ENCODE measurements at places on chromosomes 13 and 19. TPM values are rescaled to one million over a fixed set of nuclear protein-coding genes. Genes with fewer than 3 reads are reported as not detected.

The UBL5 gene
- total RNA-seq: 362 TPM

The ZNF135 gene
- 0.76 TPM for total RNA-seq

The OLFM4 gene
- not detected for total RNA-seq

The HTR2A gene
- not detected for total RNA-seq

The CLEC11A gene
- total RNA-seq: 0.89 TPM

The GRIK5 gene
- 0.44 TPM for total RNA-seq

The LIG4 gene
- 11.4 TPM for total RNA-seq

The SLC6A16 gene
- total RNA-seq: 2.5 TPM

The EPSTI1 gene
- 71.3 TPM for total RNA-seq

DNA sequence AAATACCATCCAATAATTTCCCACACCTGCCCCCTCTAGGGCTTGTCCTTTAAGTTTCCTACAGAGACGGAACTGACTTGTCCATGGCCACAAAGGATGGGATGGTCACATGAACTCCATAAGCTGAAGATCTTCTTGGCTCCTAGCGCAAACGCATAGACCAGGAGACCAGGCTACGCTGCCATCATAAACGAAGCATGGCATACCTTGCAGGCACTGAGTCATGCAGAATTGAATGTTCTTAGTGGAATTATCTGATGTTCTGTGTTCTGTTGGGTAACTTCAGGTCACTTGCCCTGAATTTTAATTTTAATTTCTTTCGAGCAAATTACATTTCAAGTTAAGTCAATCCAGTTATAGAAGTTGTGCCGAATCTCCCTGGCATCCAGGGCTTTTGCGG is 96.4 kb upstream of the STARD13 start:
- H3K4me3 ChIP-seq: no peak overlapping the region
- no peak overlapping the region for H3K27ac ChIP-seq
- H3K36me3 ChIP-seq: no peaks in the 10 kb centered on the region
- H3K4me1 ChIP-seq: no peaks in the 10 kb centered on the region
- no peaks in the 10 kb centered on the region for H3K27me3 ChIP-seq
- no peak for DNase-seq

GRCh38 chr13:75299913-75300862 is 181.8 kb downstream of the TBC1D4 start:
- peak overlapping the region; percentile 1 for H3K27ac ChIP-seq
- peaks cover 19% of the 10 kb centered on the region for H3K36me3 ChIP-seq
- no peak overlapping the region for H3K4me3 ChIP-seq
- DNase-seq: no peak
- peaks cover 7% of the 10 kb centered on the region for H3K4me1 ChIP-seq

- H3K27me3 ChIP-seq: peaks cover 8% of the 10 kb centered on the region
- no peaks in the 10 kb centered on the region for H3K36me3 ChIP-seq
- H3K4me3 ChIP-seq: no peak overlapping the region
- no peak for DNase-seq
These were observed 14.2 kb downstream of the HPN start for GRCh38 chr19:35055715-35056179.

DNA sequence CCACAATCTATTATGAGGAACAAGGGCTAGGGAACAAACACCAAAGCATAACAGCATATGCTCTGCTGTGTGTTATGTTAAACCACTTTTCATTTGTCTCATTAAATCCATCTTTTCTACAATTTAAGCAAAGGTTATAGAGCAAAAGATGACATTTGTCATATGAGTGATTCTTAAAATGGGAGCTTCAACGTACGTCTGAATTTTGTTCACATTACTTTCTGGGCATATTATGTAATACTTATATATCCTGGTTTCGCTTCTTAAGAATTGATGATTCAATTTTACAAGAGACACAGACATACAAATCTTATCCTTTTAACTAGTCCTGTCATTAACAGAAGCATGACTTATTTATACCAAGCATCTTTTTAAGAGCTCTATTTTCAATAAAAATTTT is 3.3 kb upstream of the TPP2 start:
- peak overlapping the region; percentile 97 for H3K27ac ChIP-seq
- no peak overlapping the region for H3K4me3 ChIP-seq
- H3K4me1 ChIP-seq: peaks cover 36% of the 10 kb centered on the region
- H3K27me3 ChIP-seq: no peaks in the 10 kb centered on the region

GRCh38 chr19:17555929-17556813 is 722 bp downstream of the COLGALT1 start:
- peak overlapping the region; percentile 78 for H3K4me3 ChIP-seq
- peaks cover 12% of the 10 kb centered on the region for H3K4me1 ChIP-seq
- DNase-seq: peak; percentile 58
- peaks cover 6% of the 10 kb centered on the region for H3K36me3 ChIP-seq
- peak overlapping the region; percentile 77 for H3K27ac ChIP-seq
- no peaks in the 10 kb centered on the region for H3K27me3 ChIP-seq

- no peaks in the 10 kb centered on the region for H3K27me3 ChIP-seq
- H3K4me3 ChIP-seq: no peak overlapping the region
- H3K4me1 ChIP-seq: peaks cover 3% of the 10 kb centered on the region
- no peak overlapping the region for H3K27ac ChIP-seq
- H3K36me3 ChIP-seq: peaks cover 2% of the 10 kb centered on the region
These were observed 30.6 kb upstream of the IGSF23 start for GRCh38 chr19:44582581-44583265.

- DNase-seq: no peak
- H3K27ac ChIP-seq: no peak overlapping the region
- H3K4me3 ChIP-seq: no peak overlapping the region
These were observed 145.4 kb downstream of the DNAJC3 start for GRCh38 chr13:95822303-95822702.

DNA sequence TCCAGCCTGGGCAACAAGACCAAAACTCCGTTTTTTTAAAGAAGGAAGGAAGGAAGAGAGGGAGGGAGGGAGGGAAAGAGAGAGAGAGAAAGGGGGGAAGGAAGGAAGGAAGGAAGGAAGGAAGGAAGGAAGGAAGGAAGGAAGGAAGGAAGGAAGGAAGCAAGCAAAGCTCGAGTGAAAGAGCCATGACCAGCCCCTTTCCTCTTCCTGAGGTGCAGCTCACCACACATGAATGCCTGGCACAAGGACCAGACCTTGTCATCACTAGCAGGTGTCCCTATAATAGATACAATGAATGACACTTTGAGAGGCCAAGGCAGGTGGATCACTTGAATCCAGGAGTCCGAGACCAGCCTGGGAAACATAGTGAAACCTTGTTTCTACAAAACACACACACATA is 31.0 kb downstream of the SPRY2 start:
- no peaks in the 10 kb centered on the region for H3K36me3 ChIP-seq
- no peaks in the 10 kb centered on the region for H3K27me3 ChIP-seq
- no peak overlapping the region for H3K27ac ChIP-seq
- H3K4me3 ChIP-seq: no peak overlapping the region
- DNase-seq: no peak
- H3K4me1 ChIP-seq: no peaks in the 10 kb centered on the region

DNA sequence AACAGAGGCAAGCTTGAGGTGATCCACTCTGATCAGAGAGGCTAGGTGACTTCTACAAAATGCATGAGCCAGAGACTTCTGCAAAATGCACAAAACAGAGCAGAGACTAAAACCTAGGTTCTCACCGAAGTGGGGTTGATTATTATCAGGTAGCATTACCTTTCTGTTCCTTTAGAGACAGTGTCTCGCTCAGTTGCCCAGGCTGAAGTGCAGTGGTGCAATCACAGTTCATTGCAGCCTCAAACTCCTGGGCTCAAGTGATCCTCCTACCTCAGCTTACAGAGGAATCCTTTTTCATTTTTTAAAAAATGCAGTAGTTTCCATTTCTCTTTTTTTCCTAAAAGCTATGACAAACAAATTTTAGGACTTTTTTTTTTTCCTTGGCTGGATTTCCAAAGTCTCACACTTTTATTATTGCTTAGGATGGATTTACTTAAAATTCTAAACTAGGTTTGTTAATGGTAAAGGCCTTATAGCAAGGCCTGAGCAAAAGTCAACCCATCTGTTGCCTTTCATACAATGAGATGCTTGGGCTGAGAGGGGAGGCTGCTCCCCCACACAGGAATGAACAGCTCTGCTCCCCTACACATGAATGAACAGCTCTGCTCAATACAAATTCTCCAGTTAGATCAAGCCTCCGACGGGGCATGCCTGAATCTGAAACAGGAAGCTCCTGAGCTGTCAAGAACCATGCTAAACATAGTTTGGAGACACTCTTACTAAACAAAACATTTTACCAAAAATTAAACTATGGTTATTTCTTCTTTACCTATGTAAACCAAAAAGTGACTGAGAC is 18.8 kb upstream of the TNFRSF19 start:
- no peak overlapping the region for H3K4me3 ChIP-seq
- no peak for DNase-seq
- H3K4me1 ChIP-seq: no peaks in the 10 kb centered on the region
- H3K36me3 ChIP-seq: no peaks in the 10 kb centered on the region
- H3K27ac ChIP-seq: no peak overlapping the region

DNA sequence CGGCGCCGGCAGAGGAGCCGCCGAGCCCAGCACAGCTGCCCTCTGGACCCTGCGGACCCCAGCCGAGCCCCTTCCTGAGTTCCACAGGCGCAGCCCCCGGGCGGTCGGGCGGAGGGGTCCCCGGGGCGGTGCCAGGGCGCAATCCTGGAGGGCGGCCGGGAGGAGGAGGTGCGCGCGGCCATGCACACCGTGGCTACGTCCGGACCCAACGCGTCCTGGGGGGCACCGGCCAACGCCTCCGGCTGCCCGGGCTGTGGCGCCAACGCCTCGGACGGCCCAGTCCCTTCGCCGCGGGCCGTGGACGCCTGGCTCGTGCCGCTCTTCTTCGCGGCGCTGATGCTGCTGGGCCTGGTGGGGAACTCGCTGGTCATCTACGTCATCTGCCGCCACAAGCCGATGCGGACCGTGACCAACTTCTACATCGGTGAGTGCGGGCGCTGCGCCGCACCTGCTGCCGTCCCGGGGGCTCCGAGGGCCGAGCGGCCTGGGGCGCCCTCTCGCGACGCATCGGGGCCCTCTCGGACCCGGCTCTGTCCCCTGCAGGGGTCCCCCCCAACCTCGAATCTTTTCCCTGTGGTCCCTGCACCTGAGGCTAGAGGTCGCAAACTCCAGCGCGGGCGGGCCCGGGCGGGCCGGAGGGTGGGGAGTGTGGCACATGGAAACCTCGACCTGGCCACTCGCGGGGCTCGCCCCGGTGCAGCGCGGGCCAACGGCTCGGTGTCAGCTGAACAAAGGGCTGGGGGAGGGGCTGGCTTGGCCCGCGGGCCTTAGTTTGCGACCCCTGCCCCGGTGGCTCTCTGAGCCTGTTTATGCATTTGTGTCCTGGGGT is at the start of gene KISS1R:
Gene KISS1R (plus strand): TSS at position 11 of the 829 bp plus-strand sequence. CDS start 170 bp downstream, at position 181.
- peaks cover 9% of the 10 kb centered on the region for H3K27me3 ChIP-seq
- peak; percentile 68 for DNase-seq
- H3K27ac ChIP-seq: no peak within 1 kb of the TSS
- no peaks in the 10 kb centered on the region for H3K36me3 ChIP-seq
- H3K4me1 ChIP-seq: peaks cover 15% of the 10 kb centered on the region
- H3K4me3 ChIP-seq: peak within 1 kb of the TSS; percentile 20

DNA sequence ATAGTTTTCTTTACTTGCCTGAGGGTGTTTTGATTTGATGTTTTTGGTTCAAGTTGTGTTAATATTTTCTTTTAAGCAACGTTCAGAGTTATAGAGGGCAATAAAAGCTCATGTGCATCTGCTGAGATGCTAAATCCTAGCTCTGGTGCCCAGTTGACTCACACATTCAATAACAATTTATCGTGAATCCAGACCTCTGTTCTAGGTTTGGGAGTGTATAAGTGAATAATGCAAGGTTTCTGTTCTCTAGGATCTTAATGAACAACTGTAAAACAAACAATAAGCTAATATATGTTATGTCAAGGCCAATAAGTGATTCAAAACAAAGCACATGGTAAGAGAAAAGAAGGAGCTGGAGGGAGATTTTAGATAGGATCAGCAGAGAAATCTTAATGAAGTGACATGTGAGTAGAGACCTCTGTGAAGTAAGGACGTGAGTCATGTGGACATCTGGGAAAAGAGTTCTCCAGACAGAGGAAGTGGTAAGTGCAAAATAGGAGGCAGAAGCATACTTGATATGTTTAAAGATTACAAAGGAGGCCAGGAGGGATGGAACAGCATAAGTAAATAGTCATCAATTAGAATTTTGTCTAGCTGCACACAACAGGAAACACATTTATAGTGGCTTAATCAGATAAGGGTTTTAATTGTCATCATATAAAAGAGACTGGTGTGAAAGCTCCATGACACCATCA is 278.5 kb upstream of the HTR2A start:
- H3K4me1 ChIP-seq: no peaks in the 10 kb centered on the region
- no peaks in the 10 kb centered on the region for H3K27me3 ChIP-seq
- H3K36me3 ChIP-seq: no peaks in the 10 kb centered on the region
- no peak overlapping the region for H3K4me3 ChIP-seq
- DNase-seq: no peak

DNA sequence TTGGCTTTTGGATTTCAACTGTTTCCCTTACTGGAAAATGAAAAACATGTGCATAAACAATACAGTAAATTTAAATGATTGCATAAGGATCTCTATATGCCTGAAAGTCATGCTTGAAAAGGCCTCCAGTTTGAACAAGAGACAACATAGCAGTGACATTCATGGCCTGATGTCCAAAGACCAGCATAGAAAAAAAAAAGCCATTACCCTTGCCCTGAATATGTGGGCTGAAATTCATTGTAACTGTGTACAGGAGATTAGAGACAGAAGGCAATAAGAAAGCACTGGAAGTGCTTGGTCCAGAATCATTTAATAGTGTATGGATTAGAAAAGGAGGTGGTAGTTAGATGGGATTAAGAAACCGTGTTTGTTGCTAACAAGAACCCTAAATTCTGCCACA is 15.4 kb downstream of the MIR17HG start:
- H3K36me3 ChIP-seq: peaks cover 7% of the 10 kb centered on the region
- no peak for DNase-seq
- no peak overlapping the region for H3K27ac ChIP-seq
- H3K27me3 ChIP-seq: no peaks in the 10 kb centered on the region
- no peak overlapping the region for H3K4me3 ChIP-seq

DNA sequence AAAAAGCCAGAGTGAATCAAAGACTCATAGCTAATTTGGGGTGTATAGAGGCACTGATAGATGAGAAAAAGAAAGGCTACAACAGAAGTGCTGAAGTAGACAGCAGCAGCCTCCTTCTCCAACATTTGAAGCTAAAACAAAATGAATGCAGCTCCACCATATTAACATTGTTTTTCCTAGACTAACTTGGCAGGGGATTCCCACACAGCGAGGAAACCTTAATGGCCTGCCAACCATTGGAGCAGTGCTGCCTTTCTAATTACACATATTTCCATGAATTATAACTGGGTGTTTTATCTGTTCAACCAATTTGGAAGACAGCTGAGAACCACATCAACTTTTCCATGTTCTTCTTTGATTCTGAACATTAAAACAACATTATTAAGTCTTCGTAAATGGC is 478.6 kb downstream of the LIG4 start:
- H3K27me3 ChIP-seq: no peaks in the 10 kb centered on the region
- H3K4me3 ChIP-seq: no peak overlapping the region
- no peak for DNase-seq
- no peaks in the 10 kb centered on the region for H3K36me3 ChIP-seq

- H3K4me1 ChIP-seq: peaks cover 18% of the 10 kb centered on the region
- H3K27me3 ChIP-seq: no peaks in the 10 kb centered on the region
- no peaks in the 10 kb centered on the region for H3K36me3 ChIP-seq
- H3K4me3 ChIP-seq: peak overlapping the region; percentile 53
- DNase-seq: peak; percentile 72
- H3K27ac ChIP-seq: peak overlapping the region; percentile 73
These were observed 91.3 kb downstream of the IER2 start for GRCh38 chr19:13241231-13242104.

- H3K27me3 ChIP-seq: peaks cover 79% of the 10 kb centered on the region
- peaks cover 3% of the 10 kb centered on the region for H3K4me1 ChIP-seq
- no peak overlapping the region for H3K27ac ChIP-seq
These were observed 2.3 kb upstream of the DOCK6 start for GRCh38 chr19:11264452-11265176.

GRCh38 chr13:95503662-95504061 is 48.9 kb upstream of the CLDN10 start:
- H3K27ac ChIP-seq: no peak overlapping the region
- no peak for DNase-seq
- H3K4me1 ChIP-seq: no peaks in the 10 kb centered on the region
- H3K27me3 ChIP-seq: no peaks in the 10 kb centered on the region
- H3K4me3 ChIP-seq: no peak overlapping the region

All from activated CD8-positive, alpha-beta memory T cell treated with anti-CD3 and anti-CD28 coated beads, Interleukin-2, amount 10 ng/mL, durations not matched to agents 7 days and 5 days (primary cell).